MM.1S (cell line): ENCODE measurements at places on chromosomes 5 and 9.

DNA sequence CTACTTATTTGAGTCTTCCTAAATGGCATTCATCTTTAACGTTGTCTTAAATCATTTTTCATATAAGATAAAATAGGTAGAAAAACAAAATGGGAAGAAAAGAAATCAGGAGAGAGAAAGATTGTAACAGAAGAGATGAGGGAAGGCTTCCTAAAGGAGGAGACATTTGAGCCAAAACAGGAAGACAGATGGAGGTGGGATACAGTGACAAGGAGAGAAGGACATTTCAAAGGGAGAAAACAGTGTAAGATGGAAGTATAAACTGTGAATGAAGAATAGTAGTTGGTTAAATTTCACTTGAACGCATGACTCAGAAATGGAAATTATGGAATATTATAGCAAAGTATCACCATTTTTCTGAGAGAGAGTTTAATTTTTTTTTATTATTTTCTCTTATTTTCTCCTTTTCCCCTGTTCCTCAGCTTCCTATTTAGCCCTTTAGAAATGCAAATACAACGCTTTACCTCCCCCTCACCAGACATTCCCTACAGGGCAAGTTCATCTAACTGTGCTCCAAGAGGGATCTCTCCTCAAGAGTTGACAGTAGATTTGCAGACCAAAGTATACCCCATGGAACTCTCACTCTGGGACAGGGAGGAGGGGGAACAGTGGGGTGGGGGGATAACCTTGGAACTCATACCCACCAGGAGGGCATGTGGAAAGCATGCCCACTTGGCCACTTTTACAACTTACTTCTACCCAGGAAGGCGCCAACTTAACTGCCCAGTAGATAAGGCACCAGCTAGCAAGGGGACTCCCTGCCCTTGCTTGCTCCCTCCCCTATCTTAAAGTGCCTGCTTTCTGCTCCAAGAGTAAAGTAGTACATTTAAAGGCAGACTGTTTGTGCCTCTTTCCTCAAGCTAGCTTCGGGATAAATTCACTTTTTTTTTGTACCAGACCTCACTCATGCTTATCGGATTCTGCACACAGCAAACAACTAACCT lies 304.7 kb upstream of the POU5F2 start:
- DNase-seq: no peak

DNA sequence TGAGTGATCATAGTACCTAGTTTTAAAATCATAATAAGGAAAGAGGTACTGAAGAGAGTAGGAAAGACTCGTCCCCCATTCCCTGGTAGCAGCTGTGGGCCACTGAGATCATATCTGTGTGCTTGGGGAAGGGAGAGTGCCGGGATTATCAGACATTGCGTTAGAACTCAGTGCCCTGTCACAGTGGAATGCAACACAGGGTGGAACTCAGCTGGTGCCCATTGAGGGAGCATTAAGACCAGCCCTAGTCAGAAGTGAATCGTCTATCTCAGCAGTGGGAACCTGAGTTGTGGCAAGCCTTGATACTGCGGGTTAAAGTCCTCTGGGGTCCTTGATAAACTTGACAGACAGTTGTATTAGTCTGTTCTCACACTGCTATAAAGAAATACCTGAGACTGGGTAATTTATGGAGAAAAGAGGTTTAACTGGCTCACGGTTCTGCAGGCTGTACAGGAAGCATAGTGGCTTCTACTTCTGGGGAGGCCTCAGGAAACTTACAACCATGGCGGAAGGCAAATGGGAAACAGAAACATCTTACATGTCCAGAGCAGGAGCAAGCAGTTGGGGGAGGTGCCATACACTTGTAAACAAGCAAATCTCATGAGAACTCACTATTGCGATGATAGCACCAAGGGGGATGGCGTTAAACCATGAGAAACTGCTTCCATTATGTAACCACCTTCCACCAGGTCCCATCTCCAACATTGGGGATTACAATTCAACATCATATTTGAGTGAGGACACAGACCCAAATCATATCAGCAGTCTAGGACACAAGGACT lies 33.1 kb downstream of the NDUFAF2 start:
- no peak for DNase-seq

- DNase-seq: peak; percentile 76
These were observed 188.2 kb upstream of the SLC27A6 start for GRCh38 chr5:128777052-128777451.

DNA sequence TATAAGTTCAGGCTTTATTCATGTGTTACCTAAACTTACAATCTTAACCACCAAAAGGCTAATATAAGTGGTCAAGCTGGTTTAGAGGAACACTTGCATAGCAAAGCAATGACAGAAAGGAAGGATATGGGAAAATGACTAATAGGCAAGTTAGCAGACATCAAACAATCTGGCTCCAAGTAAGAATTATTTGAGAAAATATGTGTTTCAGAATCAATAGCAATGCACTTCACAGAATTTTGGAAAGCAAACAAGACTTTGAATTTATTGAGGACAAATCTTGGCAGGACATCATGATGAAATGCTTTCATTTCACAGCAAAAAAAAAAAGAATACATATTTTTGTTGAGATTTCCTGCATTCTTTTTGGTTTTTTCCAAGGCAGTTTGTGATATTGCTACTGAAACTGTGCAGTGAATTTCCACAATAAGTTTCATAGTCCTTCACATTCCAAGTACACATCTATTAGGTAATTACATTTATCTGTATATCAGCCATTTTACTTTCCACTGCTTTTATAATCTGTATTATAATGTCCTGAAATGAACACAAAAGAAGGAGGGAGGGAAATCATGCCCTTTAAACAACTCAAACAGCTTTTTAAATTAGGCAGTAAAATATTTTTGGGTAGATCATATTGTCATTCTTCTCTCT lies 417.9 kb downstream of the NR2F1-AS1 start:
- DNase-seq: no peak

- no peak for DNase-seq
These were observed 300.8 kb downstream of the CDH9 start for GRCh38 chr5:26737348-26738265.

DNA sequence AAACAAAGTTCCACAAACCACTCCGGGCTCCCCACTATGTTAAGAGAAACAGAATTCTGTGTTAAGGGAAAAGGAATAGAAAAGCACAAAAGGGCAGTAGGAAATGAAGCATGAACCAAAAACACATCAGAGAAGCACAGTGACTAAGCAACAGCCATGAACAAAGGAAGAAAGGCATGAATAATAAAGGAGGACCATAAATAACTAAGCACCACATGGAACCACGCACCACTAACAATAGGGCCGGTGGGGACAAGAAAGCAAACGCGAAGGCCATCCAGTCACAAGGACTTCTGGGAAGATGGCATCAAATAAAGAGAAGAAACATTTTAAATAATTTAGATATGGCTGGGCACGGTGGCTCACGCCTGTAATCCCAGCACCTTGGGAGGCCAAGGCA lies 18.0 kb downstream of the PRUNE2 start:
- no peak for DNase-seq

DNA sequence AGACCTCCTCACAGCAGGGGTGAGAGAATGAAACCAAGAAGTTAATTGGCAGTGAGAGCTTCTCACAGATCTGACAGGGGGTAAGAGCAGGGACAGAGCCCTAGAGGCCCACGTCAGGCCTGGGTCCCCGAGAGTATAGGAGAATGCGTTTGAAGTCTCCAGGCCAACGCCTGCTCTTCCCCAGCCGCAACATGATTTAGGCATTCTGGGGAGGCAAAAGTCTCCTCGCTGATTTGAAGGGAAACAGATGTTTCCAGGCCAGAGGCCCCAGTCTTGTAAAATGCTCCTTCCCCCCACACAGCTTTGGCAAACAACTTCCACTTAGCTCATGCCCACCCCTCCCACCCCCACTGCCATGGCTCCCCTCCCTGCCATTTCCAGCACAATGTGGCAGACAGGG lies 239.2 kb upstream of the TRIM32 start:
- DNase-seq: no peak

DNA sequence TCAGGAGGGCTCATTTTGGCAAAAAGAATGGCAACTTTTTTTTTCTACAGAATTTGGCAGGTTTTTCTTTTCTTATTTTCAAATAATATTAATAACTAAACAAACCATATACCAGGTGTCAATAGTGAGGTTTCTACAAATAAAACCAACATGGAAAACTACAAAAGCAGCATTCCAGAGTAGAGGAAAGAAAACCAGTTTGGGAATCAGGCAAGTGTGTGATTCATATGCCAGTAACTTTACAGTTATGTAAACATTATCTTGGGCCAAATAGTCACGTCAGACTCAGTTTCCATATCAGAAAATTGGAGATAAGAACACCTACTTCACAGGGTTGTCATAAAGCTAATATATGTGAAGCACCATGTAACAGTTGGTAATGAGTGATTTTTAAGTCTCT lies 51.7 kb downstream of the FBXW11 start:
- DNase-seq: no peak

- DNase-seq: no peak
These were observed 6.9 kb downstream of the MRPS2 start for GRCh38 chr9:135507104-135508035.

- DNase-seq: no peak
These were observed 27.4 kb downstream of the CENPK start for GRCh38 chr5:65535529-65535987.

- DNase-seq: no peak
These were observed 137.7 kb upstream of the LMX1B start for GRCh38 chr9:126475933-126476555.

DNA sequence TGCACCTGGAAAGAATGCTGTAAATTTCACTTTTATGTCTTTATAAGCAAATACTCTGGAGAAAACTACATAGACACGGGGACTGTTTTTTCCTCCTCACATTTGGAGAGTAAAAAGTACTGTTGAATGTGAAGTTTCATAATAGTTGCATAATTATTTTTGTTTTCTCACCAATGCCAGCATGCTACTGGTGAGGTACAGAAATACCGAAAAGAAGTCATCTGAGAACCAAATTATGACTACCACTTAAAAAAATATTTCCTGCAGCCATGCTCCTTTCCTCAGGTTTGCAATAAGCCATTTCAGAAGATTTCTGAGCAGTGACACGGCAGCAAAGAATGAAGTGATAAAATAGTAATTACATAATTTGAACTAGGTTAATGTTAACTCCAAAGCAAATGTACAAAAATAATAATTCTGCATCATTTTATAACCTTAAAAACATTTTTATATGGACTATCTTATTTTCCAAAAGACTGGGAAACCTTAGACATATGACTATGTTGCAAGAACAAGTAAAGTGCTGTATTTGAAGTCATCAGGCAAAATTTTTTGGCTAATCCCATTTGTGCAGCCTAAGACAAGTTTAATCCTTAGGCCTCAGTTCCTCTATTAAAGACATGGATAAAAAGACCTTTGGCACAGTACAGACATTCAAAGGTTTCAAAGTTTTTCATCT lies 144.7 kb downstream of the PCSK1 start:
- no peak for DNase-seq

- no peak for DNase-seq
These were observed 61.9 kb downstream of the SNX24 start for GRCh38 chr5:122907276-122907675.

GRCh38 chr5:179209359-179210150 lies 135.7 kb downstream of the ADAMTS2 start:
- no peak for DNase-seq

GRCh38 chr5:4375640-4376039 lies 764.5 kb upstream of the ADAMTS16 start:
- peak; percentile 11 for DNase-seq

DNA sequence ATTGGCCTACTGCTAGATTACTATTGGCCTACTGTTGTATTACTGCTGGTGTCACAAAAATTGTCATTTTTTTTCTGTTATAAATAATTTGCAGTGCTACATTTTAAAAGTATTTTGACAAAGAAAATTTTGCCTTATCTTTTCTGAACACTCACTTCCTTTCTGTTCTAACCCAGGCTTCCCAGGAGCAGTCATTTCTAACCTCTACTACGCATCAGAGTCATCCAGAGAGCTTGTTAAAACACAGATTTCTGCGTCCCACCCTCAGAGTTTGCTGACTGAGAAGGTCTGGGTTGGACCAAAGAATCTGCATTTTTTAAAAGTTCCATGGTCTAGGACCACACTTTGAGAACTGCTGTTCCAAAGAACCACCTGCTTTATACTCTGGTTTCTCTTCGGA lies 306.1 kb downstream of the GLIS3 start:
- no peak for DNase-seq

DNA sequence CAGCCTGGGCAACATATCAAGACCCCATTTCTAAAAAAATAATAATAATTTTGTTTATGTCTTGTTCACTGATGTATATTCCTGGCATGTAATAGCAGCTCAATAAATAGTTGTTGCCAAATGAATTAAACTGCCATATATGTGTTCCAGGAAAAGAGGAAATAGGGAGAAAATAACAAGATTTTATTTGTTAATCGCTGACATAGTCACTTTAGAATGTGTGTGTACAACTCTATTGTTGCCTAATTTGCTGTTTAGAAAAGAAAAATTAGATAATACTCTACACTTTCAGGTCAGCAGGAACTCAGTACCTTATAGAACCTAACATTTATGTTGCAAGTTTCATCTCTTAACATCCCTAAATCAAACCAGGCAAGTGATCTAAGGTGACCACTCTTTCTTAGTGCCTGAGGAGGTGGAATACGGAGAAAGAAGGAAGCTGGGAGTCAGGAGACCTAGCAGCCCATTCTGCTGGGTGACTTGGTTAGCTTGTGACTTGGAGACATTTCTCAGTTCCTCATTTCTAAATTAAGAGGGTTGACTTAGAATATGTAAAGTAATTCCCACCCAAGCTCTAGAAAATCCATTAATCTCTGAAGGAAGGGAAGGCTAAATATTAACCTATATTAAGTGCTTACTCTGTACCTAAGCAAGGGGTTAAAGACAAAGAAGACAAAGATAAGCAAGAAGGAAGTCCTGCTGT lies 110.3 kb upstream of the IQGAP2 start:
- DNase-seq: peak; percentile 41

- DNase-seq: no peak
These were observed 158.6 kb downstream of the GHR start for GRCh38 chr5:42581845-42582244.

GRCh38 chr9:129676975-129677374 lies 11.5 kb downstream of the PRRX2 start:
- no peak for DNase-seq

- DNase-seq: no peak
These were observed 284.4 kb downstream of the KDM4C start for GRCh38 chr9:7042124-7042523.
